A673 (cell line): ENCODE measurements at places on chromosomes 7 and 10.

- no peak for DNase-seq
These were observed 405.9 kb downstream of the ADRA2A start for GRCh38 chr10:111482621-111483216.

GRCh38 chr7:28114056-28114455 is 66.5 kb downstream of the JAZF1 start:
- no peak for DNase-seq

DNA sequence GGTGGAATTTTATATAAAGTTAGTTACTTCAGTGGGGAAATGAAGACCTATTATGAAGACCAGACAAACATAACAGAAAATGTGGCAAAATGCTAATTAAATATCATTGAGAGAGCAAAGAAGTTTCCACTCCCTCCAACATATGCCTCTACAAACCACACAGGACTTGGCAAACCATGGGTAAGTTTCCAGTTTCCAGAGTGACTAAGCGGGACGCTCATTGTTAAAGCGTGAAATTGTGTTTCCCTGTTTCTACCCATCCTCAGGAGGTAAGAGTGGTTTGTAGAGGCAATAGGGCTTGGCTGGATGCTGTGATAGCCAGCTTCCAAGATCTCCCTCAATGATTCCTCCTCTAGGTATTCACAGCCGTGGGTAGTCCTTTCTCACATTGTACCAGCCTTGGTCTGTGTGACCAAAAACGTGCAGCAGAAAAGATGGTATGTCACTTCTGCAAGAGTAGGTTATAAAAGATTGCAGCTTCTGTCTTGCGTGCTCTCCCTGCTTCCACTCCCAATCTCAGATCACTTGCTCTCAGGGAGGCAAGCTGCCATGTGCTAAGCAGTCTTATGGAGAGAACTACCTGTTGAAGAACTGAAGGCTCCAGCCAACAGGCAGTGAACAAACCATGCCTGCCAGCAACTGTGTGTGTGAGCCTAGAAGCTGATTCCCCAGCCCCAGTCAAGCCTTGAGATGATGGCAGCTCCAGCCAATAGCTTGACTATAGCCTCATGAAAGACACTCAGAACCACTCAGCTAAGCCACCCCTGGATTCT is 35.7 kb downstream of the CBX3 start:
- peak; percentile 32 for DNase-seq

DNA sequence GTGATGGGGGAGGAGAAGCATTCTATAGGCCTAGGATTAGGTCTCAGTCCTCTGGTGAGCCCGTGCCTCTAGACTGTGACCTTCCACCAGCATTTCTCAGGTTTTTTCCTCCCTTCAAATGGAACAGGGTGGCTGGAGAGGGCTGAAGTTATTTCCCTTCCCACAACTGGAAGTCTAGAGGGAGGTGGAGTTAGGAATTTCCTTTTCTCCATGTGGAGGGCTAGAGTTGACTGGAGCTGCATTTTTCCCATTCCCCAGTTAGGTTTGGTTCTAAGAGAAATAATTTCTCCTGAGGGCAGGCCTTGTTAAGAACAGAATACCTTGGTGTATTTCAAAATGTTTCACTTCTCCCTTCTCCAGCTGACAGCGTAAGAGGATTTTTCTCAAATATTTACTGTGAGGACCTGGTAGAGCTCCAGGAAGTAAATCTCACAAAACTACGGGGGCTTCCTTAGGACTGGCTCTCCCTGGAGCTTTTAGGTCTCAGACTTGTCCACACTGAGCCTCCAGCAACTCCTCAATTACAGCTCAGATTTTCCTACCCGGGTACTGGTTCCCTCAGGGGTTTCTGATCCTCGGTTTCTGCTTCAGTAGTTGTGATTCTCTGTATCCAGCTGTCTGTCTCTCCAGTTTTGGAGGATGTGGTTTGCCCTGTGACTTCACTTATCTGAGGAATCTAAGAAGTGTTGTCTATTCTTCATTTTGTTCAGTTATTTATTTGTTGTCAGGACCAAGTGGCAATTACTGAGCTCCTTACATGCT is 6.0 kb upstream of the REEP3 start:
- peak; percentile 43 for DNase-seq

- DNase-seq: peak; percentile 58
These were observed at the start of gene NACAD for GRCh38 chr7:45088821-45089340. Gene NACAD, minus strand, starts transcription at chr7:45088969. Its CDS starts 75 bp downstream, at chr7:45088894.

- no peak for DNase-seq
These were observed 5.0 kb upstream of the CNOT4 start for GRCh38 chr7:135514856-135515255.

DNA sequence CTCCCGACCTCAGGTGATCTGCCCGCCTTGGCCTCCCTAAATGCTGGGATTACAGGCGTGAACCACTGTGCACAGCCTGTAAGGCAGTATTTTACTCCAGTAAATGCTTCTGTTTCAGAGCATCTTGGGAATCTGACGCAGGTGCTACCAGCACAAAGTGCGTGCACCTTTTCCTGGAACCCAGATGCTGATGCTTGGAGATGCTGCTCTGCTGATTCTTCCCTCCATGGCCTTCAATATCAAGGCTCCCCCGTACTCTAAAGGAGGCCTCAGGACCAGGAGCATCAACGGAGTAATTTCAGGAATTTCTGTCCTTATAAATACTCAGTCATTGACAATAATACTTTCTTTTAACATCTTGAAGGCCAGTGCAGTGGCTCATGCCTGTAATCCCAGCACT is 23.5 kb downstream of the DENND2A start:
- DNase-seq: no peak

- no peak for DNase-seq
These were observed 160.9 kb downstream of the PLXDC2 start for GRCh38 chr10:19977097-19977521.

DNA sequence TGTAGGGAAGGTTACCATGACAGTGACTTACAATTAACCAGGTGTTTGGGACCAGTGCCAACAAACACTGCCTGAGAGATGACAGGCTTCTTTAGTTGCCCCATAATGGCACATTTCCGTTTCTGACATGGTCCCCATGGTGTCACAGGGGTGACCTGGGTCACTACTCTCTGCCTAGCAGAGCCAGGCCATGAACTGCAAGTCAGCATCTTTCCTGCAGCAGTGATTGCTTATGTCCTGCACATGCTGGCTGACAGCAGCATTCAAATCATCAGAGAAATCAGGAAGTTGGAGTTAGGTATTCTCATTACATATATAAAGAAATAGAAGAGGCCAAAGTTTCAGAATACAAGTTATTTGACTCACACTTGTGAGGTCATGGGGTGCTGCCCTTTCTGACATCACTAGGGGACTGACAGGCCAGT is 47.1 kb upstream of the ZNRF2 start:
- DNase-seq: no peak

DNA sequence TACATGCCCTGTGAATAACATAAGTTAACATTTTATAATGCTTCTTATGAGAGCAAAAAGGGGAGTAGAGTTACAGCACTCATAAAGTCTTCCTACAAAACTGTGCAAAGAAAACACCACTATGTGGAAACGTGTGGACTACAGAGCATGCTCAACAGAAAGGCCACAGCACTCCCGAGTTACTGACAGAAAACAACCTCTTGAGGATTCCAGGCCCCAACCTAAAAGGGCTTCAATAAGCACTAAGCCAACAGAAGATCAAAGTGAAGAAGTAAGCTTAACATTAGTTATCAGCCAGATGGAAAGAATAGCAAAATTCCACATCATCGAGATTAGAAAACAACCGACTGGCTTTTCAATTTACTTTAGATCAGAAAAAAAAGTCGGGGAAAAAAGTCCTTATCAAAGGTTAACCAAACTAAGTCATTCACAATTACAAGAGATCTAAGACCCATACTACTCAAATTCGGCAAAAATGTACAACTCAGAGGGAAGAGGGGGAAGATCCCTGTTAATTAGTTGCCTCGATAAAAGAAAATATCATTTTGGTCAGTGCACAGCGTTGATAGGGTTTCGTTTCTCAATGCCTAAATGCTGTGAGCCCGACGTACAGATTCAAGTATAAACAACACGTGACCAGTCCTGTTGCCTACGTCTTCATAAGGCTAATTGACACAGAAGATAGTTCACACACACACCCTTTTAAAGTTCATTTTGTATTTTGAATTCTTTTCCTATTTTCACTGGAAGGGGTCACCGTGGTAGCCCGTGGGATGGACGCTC is 1.4 kb downstream of the KBTBD2 start:
- DNase-seq: peak; percentile 70

DNA sequence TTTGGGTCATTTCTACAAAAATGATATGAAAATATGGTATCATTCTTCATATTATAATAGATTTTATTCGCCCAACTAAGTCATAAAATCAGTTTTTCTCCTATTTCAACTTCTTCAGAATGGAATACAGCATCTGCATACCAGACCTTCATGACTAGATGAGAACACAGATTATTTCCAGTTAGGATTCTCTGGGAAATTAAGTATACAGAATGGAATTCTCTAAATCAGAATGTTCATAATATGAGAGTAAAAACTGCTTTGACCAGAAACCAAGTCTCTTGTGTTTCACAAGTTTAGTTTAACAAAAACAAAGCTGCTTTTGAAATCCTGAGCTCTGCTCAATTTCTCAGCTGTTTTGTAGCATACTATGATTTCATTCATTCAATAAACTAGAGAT is 160.3 kb upstream of the SEMA3A start:
- DNase-seq: no peak

GRCh38 chr7:120218712-120219111 is 54.3 kb upstream of the KCND2 start:
- DNase-seq: no peak

DNA sequence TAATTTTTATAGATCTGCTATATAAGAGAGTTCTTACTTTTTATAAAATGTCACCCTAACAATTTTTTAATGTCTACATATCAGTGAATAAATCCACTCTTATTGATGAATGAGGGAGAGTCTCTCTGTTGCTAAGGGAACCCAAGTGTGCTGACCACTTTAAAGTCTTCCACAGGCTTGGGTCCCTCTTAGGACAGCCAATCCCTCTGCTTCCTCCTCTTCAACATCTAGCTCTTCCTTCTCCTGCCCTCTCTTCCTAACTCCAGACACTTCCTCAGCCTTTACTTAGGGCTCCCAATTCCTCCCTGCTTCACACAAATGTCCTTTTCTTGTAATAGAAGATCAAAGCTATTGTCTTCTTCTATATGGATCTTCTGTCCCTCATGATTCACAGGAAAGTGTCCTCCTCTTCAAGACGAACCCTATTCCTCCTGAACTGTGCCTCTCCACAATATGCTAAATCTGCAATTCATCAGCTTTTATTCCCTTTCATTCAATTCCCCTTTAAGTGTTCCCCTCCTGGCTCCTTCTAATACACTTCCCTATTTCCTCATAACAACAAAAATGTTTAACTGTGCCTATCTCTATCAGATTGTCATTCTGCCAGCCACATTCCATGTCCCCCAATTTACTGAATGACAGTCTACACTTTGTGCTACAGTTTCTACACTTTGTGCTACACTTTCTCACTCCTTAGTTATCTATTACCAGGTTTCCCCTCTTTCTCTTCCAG is 37.7 kb downstream of the CDK6 start:
- peak; percentile 4 for DNase-seq

- DNase-seq: peak; percentile 88
These were observed 13.2 kb downstream of the HDAC9 start for GRCh38 chr7:18508443-18509427.

DNA sequence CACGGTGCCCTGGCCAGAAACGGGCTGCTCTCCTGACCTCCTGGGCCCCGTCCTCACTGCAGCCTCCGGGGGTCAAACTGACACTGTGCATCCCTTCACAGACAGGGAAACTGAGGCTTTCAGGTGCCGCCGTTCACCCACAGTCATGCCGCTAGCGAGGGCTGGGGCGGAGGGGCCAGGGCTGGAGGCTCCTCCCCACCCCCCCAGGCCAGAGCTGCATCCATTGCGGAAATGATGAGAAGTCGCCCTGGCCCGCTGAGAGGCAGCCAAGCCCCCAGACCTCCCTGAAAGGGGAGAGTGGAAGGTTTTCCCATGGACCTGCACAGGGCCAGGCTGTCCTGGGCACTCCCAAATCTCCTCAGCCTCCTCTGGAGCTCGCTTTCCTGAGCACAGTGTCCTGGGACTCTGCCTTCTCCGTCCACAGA is 16.5 kb upstream of the INPP5A start:
- DNase-seq: no peak

- DNase-seq: no peak
These were observed 20.0 kb upstream of the JAZF1 start for GRCh38 chr7:28200598-28200997.

DNA sequence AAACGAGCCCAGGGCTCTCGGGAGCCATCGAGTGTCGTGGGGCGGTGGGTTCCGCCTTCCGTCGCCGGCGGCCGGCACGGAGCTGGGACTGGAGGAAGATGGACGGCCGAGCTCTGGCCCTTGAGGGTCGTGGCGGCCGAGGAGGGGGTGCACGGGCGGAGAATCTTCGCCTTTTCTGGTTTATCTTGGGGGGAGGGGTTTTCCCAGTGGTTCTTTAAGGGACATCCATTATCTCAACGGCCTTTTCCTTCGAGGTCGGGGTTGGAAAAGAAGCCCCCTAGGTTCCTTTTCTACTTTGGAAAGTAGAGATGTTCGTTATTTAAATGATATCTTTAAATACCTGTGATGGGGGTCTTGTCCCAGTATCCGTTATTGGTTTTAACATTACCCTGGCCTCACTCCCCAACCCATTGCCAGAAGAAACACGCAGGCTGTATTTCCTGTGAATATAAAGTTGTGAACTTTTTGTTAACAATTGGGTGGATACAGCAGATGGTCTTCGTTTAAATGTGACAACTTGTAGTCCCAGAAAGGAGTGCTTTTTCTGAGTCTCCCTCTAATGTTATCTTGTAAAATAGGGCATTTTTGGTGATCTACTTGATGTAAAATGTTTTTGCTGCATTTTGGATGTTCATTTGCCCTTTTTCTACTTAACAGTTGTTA is 765 bp downstream of the CCAR1 start:
- DNase-seq: no peak

DNA sequence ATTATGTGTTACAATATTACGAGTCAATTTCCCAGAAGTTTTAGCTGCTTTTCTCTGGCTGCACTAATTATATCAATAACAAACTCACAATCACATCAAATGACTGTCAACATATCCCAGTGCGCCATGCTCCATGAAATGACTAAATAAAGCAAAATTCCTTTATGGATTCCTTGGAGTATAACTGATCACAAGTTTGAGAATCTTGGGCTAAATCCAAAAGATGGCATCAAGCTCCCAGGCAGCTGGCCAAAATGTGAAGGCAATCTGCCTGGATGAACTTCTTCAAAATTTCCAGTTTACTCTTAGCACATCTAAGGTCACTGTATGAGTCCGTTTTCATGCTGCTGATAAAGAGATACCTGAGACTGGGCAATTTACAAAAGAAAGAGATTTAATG is 210.8 kb downstream of the CCSER2 start:
- DNase-seq: no peak

DNA sequence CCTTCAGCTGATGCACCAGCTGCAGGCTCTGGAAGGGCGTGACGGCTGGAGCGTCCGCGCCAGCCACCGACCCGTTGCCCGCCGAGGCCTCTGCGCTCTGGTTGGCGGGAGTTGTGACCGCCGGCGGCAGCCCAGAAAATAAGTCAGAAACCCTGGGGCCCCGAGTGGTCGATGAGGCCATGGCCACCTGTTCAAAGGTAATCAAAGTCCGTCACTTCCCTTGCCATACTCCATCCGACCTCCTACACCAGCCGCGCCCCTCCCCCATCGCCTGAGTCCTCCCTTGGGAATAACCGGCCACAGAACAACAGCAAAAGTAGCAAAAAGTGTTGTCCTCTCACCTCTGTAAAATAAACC is 406 bp downstream of the PRLHR start:
- no peak for DNase-seq

GRCh38 chr10:129970465-129971364 is 6.6 kb upstream of the EBF3 start:
- peak; percentile 67 for DNase-seq
